Esophagus squamous epithelium (tissue), 5 donors: ENCODE measurements at places on chromosomes 5 and 9.

- DNase-seq = no peak
These were observed 132.5 kb downstream of the CDH18 start for GRCh38 chr5:19855453-19855852.

- DNase-seq = no peak
These were observed 966.3 kb upstream of the C9orf72 start for GRCh38 chr9:28539434-28540070.

GRCh38 chr9:129175515-129175824 is 2.6 kb downstream of the IER5L start:
- DNase-seq = no peak

GRCh38 chr5:168920019-168920810 is 341.0 kb upstream of the PANK3 start:
- DNase-seq = no peak

DNA sequence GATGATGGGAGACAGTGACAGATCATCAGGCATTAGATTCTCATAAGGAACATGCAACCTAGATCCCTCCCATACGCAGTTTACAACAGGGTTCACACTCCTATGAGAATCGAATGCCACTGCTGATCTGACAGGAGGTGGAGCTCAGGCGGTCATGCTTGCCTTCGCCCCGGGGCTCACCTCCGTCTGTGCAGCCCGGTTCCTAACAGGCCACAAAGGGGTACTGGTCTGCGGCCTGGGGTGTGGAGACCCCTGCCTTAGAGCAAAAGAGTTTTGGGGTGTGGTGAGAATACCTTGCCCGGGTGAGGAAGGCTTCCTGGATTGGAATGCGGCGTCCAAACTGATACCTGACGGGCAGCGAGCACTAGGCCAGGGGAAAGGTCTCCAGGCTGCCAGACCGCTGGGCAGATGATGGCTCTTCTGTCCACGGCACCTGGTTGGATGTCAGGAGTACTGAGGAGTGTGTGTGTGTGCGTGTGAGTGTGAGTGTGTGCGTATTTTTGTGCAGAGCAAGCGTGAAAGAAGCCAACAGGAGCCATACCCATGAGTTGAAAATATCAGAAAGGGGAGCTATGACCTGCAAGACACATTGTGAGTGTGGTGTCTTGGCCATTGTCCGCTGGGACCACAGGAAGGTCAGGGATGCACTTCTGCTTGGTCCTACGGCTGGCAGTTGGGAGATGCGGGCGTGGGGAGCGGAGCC is 55.4 kb downstream of the ACER2 start:
- DNase-seq = no peak

- no peak for DNase-seq
These were observed 21.3 kb upstream of the COX7C start for GRCh38 chr5:86596476-86596875.

DNA sequence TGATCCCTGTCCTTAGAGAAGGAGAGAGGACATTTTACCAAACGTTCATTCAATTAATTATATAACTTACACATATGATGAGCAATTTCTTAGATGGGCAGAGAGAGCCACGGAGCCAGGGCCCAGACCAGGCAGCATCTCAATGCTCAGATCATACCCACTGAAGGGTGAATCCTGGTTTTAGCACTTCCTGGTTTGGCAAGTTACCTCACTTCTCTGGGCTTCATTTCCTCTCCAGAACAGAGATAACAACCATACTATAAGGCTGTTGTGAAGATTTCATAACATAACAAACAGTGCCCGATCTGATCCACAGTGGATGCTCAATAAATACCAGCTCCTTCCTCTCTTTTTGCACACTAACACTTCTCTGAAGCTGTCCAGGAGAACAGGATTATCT is 271.1 kb downstream of the DENND1A start:
- DNase-seq = no peak

GRCh38 chr9:126752881-126753670 is 51.8 kb upstream of the ZBTB43 start:
- no peak for DNase-seq
